Astrocyte of the spinal cord (primary cell): ENCODE measurements at places on chromosomes 11 and 22.

DNA sequence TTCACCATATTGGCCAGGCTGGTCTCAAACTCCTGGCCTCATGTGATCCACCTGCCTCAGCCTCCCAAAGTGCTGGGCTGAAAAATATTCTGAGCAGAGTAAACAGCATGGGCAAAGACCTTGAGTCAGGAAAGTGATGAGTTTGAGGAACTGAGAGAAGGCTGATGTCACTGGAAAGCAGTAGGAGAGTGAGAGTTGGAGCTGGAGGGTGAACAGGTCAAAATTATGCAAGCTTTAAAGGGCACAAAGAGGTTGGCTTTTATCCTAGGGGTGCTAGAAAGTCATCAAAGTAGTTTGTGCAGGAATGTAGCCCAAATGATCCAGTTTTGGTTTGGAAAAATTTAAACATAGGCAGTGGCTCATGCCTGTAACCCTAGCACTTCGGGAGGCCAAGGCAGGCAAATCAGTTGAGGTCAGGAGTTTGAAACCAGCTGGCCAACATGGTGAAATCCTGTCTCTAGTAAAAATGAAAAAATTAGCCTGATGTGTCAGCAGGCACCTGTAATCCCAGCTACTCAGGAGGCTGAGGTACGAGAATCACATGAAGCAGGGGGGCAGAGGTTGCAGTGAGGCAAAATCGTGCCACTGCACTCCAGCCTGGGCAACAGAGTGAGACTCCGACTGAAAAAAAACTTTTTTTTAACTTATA is 44.7 kb upstream of the CXCR5 start:
- DNase-seq: no peak

- no peak for DNase-seq
Measured at GRCh38 chr11:77436506-77436905, 37.4 kb downstream of the PAK1 start.

GRCh38 chr11:95084509-95084908 is 5.1 kb upstream of the ENDOD1 start:
- DNase-seq: no peak

- no peak for DNase-seq
Measured at GRCh38 chr11:68449951-68450350, 10.6 kb upstream of the PPP6R3 start.

DNA sequence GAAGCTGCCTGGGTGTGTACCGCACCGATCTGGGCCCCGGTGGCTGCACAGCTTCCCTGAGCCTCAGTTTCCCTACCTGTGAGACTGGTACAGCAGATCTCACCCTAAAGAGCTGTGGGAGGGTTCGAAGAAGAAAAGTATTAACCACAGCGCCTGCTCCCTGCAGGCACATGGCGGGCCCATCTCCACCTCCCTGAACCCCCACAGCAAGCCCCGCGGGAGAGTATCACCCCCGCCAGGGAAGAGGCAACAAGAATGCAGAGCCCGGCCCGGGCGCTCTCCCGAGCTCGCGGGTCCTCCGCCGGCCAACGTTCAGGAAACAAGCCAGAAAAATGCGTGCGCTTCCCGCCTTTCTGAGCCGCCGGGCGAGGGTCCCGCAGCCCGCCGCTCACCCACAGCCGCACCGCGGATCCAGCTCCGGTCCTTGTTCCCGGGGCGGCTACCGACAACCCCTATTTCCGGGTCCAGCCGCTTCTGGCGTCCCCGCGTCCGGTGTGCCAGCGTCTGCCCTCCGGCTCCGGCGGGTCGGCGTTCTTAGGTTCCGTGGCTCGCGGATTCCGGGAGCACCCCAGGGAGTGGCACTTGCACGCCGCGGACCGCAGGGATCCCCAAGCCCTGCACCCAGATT is at the start of gene TOP3B:
Gene TOP3B (minus strand): TSS at position 450 of the 628 bp plus-strand sequence. CDS start 7,078 bp downstream, outside the sequence.
- DNase-seq: peak; percentile 74

GRCh38 chr11:107157146-107157808 is 139.0 kb upstream of the GUCY1A2 start:
- DNase-seq: no peak

DNA sequence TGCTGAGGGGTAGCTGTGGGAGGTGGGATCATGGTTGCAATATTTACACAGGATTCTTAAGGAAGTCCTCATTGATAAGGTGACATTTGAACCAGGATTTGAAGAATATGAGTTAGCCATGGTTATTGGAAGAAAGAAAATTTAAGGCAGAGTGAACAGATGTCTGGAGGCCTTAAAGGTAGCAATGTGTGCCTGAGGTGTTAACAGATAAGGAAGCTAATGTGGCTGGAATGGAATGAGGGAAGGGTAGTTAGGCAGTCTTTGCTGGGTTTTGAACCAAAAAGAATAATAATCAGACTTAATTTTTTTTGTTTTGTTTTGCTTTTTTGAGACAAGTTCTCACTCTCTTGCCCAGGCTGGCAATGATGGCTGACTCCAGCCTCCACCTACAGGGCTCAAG is 9.7 kb upstream of the DEPDC7 start:
- DNase-seq: no peak

DNA sequence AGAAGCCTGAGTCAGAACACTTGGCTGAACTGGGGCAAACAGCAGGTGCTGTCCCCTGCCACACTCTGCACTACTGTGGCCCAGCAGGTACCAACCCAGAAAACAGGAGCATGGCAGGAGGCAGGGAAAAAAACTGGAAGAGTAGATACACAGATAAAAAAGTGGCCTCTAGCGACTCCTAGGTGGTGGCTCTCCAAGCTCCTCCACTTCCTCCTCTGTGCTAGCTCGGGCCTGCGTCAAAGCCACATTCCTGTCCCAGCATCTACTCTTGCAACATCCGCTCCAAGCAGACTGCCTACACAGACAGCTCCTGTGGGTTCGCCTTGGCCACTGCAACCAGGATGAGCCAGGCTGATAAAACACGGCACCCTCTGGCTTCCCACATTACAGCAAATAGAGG is 6.9 kb downstream of the OR8B12 start:
- peak; percentile 73 for DNase-seq

DNA sequence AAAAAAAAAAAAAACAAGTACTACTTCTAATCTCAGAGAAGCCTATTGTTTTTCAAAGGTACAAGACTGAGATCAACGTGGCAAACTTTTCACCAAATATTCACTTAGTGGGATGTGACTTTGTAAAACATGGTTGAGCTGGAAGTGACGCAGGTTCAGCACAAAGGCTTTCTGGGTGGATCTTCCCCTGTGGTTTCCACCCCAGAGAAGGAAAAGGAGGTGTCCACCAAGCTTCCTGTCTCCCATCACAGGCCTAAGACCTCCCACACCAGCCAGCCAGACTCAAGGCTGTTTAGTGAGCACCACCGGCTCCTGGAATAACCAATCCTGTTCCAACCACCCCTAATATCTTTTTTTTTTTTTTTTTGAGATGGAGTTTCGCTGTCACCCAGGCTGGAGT is 5.7 kb downstream of the TMEM184B start:
- DNase-seq: peak; percentile 45

GRCh38 chr11:10906521-10906920 is 48.7 kb upstream of the ZBED5 start:
- DNase-seq: peak; percentile 40

DNA sequence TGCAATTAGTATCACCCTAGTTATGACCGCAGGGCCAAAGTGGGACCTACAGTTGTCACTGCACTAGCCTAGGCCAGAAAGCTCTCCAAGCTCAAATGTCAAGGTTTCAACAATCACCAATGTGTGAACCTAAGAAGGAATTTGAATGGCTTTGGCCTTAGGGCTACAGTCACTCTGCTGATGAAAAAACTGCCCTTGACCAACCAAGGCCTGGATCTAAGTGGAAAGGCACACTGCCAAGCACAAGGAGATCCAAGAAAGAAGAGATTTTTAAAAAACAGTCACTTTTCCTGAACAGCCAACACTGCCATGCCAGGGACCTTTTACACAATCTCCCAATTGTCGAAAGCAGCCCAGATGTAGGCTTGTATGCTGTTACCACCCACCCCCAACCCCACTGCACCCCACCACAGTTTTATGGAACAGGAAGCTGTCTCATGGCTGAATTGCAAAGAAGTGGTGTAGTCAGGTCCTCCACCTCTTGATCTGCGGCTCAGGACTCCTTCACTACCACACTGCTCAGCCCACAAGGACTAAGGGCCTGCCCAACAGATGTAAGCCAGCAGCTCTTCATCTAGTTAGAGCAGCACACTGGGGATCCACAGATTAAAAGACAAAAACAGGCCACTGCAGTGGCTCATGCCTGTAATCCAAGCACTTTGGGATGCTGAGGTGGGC is 32.9 kb downstream of the SMCO4 start:
- DNase-seq: no peak

DNA sequence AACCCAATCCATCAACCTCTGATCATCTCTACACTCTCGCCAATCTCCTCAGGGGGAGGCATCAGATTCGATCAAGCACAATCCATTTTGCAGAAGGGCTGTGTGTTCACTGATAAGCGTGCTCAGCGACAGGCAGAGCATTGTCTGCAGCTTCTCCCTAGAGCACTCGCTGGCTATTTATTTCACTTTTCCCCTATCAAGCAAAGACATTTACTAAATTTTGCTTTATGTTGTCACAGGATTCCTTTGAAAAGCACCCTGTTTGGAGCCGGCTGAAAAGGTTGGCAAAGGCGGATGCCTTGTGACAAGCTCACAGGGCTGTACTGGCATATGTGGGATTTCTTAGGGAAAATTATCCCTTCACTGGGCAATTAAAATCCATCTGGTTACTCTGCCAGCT is 1381.5 kb upstream of the TENM4 start:
- no peak for DNase-seq
